HepG2 (cell line): ENCODE measurements at places on chromosomes 12 and 14.
A peak's percentile ranks its signal among the peaks of the same experiment; 100 is the strongest.

GRCh38 chr12:132356691-132357622 lies 27.6 kb upstream of the GALNT9 start:
- no peak for DNase-seq

- no peak for DNase-seq
These were observed 7.7 kb downstream of the DAZAP2 start for GRCh38 chr12:51246254-51246853.

DNA sequence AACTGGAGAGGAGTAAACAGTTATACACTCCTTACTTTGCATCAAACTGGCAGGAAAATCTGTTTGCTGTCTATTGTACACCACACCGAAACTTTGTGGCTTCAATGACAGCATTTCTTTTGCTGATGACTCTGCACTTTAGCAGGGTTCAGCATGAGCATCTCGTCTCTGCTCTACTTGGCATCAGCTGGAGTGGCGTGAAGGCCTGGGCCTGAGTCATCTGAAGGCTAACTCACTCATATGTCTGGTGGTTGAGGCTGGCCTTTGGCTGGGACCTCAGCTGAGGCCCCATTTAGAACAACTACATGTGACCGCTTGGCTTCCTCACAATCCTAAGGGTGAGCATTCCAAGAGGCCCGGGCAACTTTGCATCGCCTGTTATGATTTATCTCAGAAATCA lies 28.7 kb upstream of the REP15 start:
- no peak for DNase-seq

DNA sequence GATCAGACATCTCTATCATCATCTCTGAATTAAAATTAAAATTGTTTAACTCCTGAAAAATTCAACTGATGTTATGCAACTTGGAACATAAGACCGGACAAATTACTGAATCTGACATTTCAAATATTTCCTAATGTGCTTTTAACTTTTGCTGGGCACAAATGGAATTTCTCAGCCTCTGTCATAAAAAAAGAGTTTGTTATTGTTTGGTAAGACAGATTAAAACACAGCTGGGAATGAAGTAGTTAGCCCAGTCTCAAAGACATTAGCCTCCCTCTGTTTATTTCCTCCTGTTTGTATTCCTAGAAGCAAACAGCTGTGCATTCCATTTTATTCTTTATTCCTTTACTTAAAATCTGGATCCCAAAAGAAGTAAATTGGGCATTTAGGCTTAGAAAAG lies 29.4 kb downstream of the PLEKHA5 start:
- no peak for DNase-seq

DNA sequence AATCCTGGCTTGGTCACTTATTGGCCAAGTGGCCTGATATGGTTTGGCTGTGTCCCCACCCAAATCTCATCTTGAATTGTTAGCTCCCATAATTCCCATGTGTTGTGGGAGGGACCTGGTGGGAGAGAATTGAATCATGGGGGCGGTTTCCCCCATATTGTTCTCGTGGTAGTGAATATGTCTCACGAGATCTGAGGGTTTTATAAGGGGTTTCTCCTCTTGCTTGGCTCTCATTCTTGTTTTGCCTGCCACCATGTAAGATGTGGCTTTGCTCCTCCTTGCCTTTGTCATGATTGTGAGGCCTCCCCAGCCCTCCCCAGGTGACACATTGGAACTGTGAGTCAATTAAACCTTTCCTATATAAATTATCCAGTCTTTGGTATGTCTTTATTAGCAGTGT lies 18.8 kb upstream of the P2RX4 start:
- DNase-seq = no peak

DNA sequence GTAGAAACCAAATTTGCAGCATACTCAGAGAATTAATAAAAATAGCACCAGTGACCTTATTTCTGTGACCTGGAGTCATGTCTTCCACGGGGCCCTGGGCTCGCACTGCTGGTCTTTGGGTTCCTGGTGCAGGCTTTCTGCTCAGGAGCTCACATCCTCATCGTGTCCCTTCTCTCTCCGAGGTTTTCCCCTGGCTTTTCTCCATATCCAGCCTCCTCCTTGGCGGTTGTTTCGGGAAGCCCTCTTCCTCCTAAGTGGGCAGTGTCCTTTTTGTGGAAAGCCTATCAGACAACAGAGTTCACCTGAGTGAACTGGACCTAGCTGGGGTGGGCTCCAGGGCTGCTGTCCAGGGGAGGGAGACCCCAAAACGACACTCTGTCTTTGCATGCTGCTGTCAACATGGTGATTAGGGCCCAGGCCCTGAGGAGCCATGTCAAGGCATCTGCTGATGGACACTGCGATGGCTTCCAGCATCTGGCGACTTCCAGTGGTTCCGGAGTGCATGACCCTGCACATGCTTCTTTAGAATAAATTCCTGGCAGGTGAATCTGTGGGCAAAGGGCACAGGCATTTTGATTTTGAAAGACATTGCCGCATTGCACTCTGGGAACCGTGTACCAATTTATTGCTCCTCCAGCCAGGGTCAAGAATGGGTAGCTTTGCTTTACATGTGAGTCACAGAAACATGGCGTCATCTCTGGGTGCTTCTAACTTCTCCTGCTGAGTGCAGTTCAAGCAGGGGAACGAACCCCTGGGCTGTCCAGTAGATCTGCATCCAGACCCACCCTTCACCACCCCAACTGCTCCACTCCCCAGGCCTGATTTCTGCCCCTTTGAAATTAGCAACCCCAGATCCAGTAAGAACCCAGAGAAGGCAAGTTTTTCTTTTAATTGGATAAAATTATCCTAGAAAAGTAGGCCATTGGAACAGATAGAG lies 136.8 kb downstream of the ADGRD1 start:
- DNase-seq = no peak

DNA sequence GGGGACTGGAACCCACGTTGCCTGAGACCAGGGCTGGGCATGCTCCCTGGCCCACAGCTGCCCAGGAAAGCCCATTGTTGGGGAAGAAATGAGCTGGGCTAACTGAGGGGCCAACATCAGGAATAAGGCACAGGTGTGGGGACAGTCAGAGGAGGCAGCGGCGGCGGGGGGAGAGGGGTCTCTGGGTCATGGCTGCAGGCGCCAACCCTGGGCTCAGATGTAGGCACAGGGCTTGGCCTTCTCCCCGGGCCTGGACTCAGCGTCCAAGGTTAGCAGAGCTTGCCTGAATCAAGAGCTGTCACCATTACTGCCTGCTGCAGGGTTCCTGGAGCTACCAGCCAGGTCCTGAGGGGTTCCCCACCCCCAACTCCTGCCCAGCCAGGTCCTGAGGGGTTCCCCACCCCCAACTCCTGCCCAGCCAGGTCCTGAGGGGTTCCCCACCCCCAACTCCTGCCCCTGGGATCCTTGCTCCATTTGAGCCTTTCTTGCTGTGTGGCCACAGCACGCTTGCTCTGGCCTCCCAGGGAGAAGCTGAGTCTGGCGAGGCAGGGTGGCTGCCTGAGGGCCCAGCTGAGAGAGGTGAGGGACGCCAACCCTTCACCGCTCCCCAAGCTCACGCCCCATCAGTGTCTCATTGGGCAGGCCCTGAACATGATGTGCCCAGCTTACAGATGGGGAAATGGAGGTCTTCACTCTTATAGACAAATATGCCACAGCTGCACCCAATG lies 6.2 kb downstream of the CHGA start:
- no peak for DNase-seq

GRCh38 chr14:74505831-74506230 lies 12.3 kb downstream of the ISCA2 start:
- DNase-seq = no peak

DNA sequence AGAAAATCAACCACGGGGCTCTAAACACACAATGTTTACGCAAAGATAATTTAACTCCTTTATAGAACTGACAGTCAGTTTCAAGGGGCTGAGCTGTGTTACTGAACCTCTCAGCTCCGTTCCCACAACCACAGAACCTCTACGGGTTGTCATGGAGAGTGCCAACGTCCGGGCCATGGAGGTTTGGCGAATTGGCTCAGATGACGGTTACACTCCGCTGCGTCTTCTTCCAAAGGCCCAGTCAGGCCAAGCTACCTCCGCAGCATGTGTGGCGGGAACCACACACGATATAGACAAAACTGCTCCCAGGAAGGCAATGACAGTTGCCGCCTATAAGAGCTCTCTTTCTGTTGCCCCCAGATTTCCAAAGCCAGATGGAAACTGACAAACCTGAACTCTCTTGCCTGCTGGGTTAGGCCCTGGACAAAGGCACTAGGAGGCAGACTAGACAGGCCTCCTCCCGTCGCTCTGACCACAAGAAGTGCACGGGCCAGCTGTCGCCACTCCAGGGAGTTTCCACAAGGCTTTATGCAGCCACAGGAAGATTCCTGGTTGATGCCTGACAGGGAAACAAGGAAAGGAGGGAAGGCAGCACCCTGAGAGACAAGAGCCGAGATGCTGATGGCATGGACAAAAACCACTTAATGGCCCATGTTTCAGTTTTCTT lies 30.3 kb downstream of the CCDC88C start:
- no peak for DNase-seq

GRCh38 chr12:108373111-108373510 lies 34.0 kb upstream of the CMKLR1 start:
- no peak for DNase-seq

DNA sequence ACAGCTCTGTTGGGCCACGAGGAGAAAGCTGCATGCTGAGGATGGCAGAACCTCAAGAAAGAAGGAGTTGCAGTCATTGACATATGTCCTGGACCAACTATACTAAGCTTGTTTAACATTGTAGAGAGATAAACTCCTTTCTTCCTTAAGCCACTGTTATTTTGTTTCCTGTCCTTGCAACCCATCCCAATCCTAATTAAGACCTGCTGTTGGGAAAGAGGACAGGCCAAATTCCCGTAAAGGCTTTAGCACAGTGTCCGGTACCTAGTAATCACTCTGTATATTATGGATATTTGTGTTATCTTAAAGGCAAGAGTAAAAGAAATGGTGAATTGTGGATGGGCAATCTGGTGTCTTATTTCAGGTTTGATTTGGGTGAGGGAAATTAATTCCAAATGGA lies 53.5 kb upstream of the WSCD2 start:
- DNase-seq = no peak

GRCh38 chr12:116547955-116548501 lies 11.2 kb upstream of the MAP1LC3B2 start:
- no peak for DNase-seq

GRCh38 chr12:65891987-65892481 lies 67.8 kb downstream of the HMGA2 start:
- DNase-seq = no peak

GRCh38 chr12:60075091-60075490 lies 479.3 kb downstream of the SLC16A7 start:
- DNase-seq = no peak

DNA sequence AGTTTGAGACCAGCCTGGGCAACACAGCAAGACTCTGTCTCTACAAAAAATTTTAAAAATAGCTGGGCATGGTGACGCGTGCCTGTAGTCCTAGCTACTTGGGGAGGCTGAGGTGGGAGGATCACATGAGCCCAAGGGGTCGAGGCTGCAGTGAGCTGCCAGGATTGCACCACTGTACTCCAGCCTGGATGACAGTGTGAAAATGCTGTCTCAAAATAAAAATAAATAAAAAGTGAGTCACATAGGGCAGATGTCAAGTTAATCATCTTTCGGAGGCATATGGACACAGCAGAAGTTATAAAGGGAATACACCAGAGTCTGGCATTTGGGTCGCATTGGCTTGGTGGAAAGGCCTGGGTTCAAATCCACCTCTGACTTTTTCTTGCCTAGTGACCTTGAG lies 92.7 kb downstream of the PHETA1 start:
- DNase-seq = no peak

DNA sequence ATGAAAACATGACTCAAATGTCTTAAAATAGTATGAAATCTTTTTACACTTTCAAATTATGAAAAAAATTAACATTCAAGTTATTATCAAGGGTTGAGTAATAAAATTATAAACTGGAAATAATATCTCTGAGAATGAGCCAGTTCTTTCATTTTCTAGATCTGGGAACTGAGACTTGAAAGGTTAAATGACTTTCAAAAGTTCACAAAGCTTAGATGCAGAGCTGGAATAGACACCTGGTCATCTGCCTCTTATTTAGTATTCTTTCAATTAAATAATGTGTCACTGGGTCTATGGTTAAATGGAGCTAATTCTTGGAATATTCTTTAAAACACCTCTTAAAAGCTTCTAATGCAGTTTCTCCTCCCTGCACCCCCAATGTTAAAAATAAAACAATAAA lies 86.6 kb downstream of the CDK17 start:
- no peak for DNase-seq

DNA sequence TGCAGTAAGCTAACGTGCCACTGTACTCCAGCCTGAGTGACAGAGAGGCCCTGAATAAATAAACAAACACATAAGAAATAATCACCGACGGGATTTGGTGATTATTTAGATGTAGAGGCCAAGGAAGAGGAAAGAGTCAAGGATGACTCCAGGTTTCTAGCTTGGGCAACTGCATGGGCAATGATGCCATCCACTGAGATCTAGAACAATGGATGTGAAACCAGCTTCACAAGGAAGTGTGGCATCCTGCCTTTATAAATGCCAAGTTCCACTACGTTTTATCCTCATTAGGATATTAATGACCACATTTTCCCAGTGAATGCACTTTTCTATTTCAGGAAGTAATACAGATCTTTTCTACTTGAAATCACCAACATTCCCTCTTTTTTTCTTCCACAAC lies 10.9 kb upstream of the PTGER2 start:
- no peak for DNase-seq

DNA sequence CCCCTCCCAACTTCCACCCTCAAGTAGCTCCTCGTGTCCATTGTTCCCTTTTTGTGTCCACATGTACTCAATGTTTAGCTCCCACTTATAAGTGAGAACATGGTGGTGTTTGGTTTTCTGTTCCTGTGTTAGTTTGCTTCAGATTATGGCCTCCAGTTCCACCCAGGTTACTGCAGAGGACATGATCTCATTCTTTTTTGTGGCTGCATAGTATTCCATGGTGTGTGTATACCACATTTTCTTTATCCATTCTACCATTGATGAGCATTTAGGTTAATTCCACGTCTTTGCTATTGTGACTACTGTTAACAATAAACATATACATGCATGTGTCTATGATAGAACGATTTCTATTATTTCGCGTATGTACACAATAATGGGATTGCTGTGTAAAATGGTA lies 362.6 kb downstream of the TMTC2 start:
- no peak for DNase-seq

DNA sequence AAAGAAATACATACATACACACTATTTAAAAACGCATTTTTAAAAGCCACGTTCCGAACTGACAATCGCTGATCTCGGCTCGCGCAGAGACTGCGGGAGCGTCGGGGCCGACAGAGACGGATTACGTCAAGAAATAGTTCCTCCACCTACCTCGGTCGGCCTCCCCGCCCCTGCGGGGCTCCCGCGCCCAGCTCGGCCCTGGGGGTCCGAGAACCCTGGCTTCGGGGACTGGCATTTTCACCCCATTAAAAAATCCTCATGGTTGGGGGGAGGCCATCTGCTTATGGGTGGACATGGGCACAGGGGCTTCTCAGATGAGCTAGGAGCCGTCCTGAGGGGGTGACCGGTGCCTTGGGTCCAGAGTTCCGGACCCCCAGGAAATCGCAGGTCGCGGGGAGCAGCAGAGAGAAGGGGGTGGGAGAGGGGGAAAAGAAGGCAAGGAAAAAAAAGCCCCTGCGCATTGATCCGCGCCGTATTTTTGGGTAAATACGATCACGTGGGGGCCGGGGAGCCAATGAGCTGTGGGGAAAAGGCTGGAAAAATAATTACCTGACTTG lies 324 bp upstream of the HOXC9 start:
- peak; percentile 30 for DNase-seq

- DNase-seq = no peak
These were observed 30.4 kb downstream of the FAM222A start for GRCh38 chr12:109744026-109744425.

GRCh38 chr12:84857525-84858208 lies 54.9 kb downstream of the SLC6A15 start:
- DNase-seq = no peak
